ENCODE measurements at places on chromosomes 2 and 18.

DNA sequence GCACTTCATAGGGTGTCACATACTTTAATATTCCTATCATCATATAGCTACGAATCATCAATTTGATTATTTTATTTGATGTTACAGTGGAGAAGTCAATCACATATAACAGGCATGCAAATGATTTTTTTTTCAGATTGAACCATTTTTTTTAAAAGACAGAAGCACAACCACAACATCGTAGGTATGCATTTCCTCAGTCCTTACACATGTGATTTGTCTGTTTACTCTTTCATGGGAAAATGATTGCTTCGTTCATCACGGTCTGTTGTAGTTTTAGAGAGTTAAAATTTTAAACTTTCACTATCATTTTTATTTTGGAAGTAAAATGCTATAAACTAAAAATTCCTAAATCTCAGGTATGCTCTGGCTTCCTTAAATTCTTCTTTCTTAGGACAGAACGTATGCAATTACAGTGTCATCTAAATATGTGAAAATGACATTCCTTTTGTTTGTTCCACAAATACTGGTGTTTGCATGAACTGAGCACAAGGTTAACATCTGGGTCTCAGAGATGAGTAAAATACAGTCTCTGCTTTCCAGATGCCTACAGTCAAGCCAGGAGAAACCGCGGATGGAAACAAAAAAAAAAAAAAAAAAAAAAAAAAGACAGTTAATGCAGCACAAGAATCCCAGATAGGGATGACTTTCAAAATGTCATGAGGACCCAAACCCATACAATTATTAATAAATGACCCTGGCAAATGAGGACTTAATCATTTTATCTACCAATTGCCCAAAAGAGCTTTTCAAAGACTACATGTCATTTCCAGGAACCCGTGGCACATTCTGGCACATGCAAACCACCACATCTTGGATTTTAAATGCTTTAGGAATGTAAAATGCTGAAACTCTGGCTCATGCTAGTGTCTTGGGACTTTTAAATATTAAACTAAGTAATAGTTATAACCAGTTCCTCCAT lies 201.2 kb downstream of the LRP1B start:
- no peak for DNase-seq

DNA sequence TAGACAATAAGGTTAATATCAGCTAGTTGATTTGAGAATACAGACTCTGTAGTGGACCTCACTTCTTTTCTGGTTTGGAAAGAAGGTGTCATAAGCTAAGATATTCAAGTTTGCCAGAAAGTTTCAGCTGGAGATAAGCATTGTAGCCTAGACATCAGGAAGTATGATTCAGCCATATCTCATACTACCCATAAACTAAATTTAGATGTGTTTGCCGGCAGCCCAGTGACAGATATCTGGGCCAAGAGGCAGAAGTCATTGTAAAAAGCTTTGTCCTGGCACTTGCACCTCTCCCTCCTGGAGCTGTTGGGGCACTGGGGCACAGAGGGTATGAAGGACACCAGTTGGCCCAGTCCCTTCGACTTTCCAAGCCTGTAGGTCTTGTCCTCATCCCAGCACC lies 128.0 kb downstream of the EPHA4 start:
- no peak for DNase-seq

DNA sequence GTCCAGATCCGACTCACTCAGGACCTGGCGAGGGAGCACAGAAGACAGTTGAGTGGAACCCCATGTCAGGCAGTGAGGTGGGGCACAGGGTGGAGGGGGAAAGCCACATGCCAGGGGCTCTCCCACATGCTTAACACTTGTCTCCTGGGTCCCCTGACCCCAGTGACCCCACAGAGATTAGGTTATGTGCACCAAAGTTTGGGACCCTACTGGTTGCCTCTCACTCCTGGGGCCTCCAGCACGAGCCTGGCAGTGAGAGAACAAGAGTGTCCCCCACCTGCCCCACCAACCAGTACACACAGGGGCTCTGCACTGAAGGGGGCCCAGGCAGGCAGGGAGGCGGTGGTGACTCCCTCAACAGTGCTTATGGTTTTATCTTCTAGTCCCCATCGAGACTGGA lies 58.3 kb downstream of the CIB4 start:
- no peak for DNase-seq

DNA sequence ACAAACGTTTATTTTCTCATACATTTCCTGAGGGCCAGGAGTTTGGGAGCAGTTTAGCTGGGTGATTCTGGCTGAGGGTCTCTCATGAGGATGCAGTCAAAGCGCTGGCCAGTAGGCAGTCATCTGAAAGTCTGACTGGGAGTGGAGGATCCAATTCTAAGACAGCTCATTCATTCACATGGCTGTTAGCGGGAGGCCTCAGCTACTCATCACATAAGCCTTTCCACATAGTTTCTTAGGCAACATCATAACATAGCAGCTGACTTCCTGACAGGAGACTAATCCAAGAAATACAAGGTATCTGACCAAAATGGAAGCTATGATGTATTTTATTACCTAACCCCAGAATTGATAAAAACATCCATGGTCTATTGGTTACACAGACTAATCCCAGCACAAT lies 2.9 kb upstream of the MRPL44 start:
- no peak for DNase-seq

DNA sequence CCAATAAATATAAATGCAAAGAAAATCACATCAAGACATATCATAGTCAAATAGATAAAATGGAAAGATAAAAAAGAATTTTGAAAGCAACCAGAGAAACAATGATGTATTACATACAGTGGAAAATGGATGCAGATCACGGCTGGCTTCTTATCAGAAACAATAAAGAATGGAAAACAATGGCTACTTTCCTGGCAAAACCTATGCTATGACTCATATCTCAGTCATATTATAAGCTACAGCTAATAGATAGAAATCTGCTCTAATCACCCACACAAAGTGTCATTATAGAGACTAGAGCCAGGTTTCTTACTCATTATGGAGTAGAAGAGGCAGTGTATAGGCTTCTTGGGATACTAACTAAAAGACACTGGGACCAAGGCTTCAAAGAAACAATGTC lies 93.5 kb upstream of the TACR1 start:
- DNase-seq, result no peak

DNA sequence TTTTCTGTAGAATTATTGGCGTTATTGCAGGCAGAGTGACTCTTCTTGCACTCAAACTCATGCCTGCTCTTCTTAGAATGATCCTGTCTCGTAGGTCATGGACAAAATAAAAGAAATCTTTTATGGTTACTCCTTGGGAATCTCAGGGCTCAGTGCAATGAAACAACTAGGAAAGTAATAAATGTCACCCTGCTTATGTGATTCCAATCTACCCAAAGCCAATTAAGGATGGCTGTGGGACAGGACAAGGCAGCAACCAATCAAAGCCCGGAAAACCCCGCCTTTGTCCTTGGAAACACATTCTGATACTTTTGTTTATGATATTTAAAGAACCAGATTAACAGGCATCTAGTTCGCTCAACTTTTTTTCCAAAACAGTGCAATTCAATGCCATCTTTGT lies 53.0 kb downstream of the GRB14 start:
- DNase-seq, result no peak

DNA sequence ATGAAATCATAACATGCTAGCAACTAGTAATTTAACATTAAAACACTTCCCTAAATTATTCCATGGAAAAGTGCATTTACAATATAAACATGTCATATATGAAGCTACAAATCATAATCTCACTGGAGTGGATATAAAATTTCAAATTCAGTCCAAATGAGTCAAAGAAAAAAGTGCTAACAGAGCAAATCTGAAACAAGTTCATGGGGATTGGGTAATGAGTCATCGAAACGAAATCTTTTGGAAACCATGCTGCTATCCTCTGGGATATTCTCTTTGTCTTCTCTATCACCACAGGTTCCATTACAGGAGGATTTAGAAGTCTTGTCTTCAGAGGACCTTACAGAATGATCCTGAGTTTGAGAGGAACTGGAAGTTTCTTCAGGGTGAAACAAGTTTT lies 34.1 kb downstream of the STK17B start:
- no peak for DNase-seq

DNA sequence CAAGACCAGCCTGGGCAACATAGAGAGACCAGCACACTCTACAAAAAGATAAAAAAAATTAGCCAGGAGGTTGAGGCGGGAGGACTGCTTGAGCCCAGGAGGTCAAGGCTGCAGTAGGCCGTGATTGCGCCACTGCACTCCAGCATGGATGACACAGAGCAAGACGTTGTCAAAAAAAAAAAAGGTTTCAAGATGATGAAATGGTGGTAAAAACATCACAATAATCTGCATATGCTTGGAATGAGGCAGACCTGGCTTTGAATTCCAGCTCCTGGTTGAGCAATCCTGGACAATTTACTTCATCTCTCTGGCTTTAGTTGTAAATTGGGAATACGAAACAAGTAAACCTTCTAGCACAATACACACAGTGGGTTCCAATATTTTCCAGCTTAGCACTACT lies 24.1 kb downstream of the USP40 start:
- no peak for DNase-seq

- no peak for DNase-seq
Observed at GRCh38 chr2:60516383-60516811, 37.1 kb downstream of the BCL11A start.

DNA sequence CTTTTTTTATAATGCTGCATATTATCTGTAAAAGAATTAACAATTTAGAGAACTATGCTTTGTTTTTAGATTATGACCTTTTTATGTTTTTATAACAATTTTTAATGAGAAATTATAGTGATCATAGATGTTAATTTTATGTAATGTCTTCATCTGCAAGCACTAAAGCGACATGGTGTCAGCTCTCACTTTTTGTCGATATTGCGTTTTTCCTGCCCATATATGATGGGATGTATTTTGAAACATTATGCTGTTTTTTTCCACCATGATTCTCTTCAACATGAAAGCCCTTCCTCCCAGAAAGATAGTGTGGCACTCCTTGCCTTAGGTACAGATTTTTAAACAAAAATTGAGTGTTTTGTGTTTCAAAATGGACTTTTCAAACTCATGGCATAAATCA lies 104.3 kb downstream of the KCNH7 start:
- no peak for DNase-seq

DNA sequence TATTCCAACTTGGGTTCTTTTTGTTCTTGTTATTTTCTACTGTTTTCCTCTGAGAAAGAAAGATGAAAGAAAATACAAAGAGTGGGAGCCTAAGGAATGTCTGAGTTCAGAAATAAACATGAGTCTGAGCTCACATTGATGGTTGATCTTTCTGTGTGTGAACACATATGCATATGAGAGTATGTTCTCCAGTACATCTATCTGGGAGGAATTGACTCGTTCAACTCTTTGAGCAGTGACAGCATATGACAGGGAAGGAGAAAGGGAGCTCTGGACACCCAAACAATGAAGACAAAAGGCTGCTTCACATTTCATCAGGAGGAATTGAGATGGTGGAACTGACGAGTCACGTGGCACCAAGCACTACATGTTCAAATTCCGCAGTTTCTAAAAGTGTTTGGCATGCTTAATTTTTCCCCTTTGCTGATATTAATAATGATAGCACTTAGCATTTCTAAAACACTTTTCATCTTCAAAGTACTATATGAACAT lies 229.8 kb upstream of the ACVR2A start:
- no peak for DNase-seq

Data from stimulated activated CD4-positive, alpha-beta T cell treated with anti-CD3 and anti-CD28 coated beads, Interleukin-2, amount 100 ng/mL, for 24 hours (primary cell).